Esophagus muscularis mucosa (tissue), 4 donors: ENCODE measurements at places on chromosomes 16 and 17. TPM values are rescaled to one million over a fixed set of nuclear protein-coding genes. Genes with fewer than 3 reads are reported as not detected.

DNA sequence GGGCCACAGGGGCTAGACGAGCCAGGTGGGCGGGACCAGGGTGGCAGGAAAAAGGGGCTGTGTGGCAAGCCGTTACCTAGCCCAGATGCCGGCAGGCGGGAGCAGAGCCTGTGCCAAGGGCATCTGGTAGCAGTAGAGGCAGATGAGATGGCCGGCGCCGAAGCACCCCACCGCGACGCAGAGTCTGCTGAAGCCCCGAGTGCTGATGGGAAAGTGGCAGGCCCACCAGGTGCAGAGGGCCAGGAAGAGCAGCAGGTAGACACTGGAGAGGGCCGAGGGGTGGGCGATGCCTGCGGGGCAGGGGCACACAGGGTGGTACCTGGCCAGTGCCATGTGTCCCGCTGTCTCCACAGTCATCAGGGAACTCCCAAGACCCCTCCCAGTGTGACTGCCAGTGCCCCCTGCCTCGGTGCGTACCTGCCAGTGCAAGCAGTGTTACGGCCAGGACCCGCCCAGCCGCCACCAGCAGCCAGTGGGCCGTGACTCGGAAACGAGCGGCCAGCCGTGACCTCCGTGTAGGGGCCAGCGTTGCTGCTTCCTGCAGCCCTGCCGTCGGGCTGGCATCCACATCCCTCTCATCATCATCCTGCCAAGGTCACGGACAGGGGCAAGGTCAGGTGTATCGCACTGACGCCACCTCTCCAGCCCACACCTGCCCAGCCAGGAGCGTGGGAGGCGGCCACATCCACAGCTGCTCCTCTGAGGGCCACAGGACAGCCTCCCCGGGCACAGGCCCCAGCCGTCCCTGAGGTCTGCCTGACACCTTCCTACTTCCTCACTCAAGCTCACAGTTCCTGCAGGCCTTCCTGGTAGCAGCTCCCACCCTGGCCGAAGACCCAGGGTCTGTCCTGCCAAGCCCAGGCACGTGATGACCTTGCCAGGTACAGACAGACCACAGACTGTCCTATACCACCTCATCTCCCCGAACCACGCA, 32.1 kb downstream of the CTU2 start:
- no peak for DNase-seq

GRCh38 chr17:12489325-12489724, 176.4 kb upstream of the MYOCD start:
- DNase-seq, result no peak

DNA sequence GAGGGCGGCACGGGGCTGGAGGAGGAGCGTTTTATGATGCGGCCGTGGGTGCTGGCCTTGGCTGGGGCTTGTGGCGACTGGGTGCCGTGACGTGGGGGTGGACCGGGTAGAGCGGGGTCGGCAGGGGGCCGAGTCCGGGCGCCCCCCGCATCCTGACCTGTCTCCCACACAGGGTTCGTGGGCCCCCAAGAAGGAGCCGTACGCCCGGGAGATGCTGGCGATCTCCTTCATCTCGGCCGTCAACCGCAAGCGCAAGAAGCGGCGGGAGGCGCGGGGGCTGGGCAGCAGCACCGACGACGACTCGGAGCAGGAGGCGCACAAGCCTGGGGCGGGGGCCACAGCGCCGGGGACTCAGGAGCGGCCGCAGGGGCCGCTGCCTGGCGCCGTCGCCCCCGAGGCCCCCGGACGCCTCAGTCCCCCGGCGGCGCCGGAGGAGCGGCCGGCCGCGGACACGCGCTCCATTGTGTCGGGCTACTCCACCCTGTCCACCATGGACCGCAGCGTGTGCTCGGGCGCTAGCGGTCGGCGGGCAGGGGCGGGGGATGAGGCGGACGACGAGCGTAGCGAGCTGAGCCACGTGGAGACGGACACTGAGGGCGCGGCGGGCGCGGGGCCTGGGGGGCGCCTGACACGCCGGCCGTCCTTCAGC, 81.6 kb downstream of the ARHGAP23 start:
- DNase-seq, result no peak

- no peak for DNase-seq
These were observed 6.2 kb downstream of the JPH3 start for GRCh38 chr16:87608400-87608985.

GRCh38 chr16:81492965-81493754, 48.6 kb downstream of the CMIP start:
- no peak for DNase-seq

Gene CDK5R1
- total RNA-seq, result 0.86 TPM

Gene LONP2
- 66.8 TPM for total RNA-seq
